ENCODE measurements at places on chromosomes 4 and X. TPM values are rescaled to one million over a fixed set of nuclear protein-coding genes. Genes with fewer than 3 reads are reported as not detected.

PCDH19 gene
- total RNA-seq: 2.9 TPM

HTT gene
- total RNA-seq: 69.3 TPM

DNA sequence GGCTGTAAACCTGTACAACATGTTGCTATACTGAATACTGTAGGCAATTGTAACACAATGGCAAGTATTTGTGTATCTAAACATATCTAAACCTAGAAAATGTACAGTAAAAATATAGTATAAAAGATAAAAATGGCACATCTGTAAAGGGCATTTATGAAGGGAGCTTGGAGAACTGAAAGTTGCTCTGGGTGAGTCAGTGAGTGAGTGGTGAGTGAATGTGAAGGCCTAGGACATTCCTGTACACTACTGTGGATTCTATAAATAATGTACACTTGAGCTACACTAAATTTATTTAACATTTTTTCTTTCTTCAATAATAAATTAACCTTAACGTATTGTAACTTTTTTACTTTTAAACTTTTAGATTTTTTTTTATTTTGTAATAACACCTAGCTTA is 5.0 kb upstream of the SHROOM4 start:
- DNase-seq: no peak

- no peak for DNase-seq
These were observed 252.6 kb downstream of the ANTXR2 start for GRCh38 chr4:79820427-79820826.

DNA sequence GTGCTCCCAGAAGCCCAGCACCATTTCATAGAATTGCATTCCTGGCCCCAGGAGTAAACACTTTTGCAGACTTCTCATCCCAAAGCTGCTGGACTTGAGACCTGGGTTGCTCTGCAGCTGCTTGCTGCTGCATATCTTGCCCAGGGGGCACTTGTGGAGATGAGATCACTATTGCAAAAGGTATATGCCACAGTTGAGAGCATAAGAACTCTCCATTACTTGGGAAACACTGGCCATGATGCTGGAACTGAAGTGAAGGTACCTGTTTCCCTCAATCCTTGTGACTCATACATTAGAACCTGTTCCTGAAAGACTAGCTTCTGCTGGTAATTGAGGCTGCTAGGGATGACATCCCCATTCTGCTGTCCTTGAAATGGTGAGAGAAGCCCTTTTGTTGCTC is 43.1 kb upstream of the WDR1 start:
- no peak for DNase-seq
